ENCODE measurements at places on chromosomes 6 and 20. TPM values are rescaled to one million over a fixed set of nuclear protein-coding genes. Genes with fewer than 3 reads are reported as not detected.

Gene CAGE1
- total RNA-seq, result 0.42 TPM

DNA sequence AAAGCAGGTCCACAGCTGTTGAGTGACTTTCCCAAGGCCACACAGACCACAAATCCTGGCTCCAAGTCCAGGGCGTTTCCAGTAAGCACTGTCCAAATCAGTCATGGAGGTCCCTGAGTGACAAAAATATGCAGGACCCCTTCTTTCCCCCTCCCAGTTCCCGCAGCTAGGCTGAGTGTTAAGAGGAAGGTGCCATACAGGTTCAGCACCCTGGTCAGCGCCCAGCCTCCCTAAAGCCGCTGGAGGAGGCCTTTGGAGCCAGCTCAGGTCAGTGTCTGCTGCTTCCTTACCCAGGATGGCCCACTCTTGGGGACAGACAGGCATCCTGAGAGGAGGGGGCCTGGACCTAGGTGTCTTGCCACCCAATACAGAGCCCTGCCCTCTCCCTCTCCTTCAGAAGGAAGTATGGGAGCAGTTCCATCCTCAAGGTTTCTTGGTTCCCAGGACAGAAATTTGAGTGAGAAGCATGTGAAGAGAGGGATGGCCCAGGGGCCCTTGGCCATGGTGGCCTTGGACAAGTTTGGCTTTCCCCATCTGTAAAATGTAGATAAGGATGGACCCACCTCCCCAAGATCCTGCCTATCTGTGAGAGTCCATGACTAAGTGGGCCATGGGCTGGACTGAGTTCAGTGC lies 13.2 kb downstream of the TMEM74B start:
- DNase-seq, result no peak

Gene PRND
- total RNA-seq, result not detected

Gene BPIFB1
- total RNA-seq, result not detected

DNA sequence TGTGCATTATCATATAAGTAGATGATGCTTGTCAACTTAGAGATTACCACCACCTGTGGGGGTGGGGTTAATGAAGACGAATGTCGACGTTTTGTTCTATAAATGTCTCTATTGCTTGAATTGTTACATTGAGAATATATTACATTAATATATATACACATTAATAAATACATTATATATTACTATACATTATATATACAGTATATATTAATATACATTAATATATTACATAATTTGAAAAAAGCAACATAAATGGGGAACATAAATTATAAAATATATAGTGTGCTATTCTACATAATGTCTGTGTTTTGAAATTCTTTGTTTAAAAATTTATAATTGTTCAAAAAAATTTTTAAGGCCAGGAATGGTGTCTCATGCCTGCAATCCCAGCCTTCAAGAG lies 81.1 kb downstream of the ALDH8A1 start:
- no peak for DNase-seq

GRCh38 chr6:2862712-2863181 lies 21.1 kb upstream of the SERPINB1 start:
- no peak for DNase-seq

Gene SRSF12
- total RNA-seq, result 0.14 TPM

Measured in natural killer cell treated with Interleukin-12 subunit alpha and Interleukin-12 subunit beta and Interleukin-15 and Interleukin-18, amount 100 ng/mL, for 72 hours (primary cell).